Fibroblast of lung (primary cell): ENCODE measurements at places on chromosomes 3 and 15.

DNA sequence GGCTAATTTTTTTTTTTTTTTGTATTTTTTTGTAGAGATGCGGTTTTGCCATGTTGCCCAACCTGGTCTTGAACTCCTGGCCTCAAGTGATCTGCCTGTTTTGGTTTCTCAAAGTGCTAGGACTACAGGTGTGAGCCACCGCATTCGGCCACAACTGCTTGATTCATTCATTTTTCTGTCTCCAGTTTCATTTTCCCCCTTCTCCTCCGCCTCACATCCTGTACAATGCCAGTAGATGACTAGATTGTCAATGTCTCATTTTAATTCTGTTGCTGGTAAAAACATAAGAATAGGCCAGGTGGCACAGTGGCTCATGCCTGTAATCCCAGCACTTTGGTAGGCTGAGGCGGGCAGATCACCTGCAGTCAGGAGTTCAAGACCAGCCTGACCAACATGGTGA, 12.0 kb upstream of the ZNF592 start:
- no peak for DNase-seq

DNA sequence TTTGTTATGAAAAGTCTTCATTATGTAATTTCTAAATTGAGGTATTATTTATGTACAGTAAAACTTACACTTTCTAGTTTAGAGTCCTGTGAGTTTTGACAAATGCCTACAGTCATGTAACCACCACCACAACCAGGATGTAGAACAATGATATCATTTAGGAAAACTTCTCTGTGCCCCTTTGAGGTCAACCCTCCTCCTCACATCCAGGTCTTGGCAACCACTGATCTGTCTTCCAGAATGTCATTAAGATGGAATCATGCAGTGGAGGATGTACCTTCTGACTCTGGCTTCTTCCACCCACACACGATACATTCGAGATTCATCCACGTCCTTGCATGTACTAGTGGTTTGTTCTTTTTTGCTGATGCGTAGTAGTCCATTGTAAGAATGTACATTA, 23.2 kb downstream of the MINAR1 start:
- no peak for DNase-seq

DNA sequence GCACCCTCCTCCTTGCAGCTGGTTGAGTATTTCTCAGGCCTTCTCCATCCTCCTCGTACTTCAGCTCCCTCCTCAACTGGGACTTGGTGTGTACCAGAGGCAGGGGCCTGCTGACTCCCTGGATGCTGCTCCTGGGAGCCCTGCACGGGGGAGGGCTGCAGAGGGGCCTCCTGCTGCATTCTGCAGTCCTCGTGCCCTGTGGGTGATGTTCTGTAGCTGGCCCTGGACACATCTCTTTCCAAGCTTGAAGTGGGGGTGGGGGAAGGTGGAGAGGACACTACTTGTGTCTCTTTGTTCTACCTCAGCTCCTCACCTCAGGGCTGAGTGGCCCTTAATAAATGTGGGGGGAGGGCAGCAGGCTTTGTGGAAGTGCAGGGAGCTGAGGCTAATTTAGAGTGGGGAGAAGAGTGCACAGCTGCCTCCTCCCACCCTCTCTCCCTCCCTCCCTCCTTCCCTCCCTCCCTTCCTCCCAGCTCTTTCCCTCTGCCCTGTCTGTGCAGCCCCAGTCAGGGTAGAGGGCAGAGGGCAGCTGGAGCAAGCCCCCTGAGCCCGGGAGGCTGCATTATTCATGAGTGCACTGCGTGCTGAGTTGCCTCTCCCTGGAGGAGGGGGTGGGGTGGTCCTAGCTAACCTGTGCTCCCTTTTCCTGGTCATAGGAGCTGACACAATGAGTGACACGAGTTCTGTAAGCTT, 3.7 kb upstream of the GRM2 start:
- DNase-seq = no peak

DNA sequence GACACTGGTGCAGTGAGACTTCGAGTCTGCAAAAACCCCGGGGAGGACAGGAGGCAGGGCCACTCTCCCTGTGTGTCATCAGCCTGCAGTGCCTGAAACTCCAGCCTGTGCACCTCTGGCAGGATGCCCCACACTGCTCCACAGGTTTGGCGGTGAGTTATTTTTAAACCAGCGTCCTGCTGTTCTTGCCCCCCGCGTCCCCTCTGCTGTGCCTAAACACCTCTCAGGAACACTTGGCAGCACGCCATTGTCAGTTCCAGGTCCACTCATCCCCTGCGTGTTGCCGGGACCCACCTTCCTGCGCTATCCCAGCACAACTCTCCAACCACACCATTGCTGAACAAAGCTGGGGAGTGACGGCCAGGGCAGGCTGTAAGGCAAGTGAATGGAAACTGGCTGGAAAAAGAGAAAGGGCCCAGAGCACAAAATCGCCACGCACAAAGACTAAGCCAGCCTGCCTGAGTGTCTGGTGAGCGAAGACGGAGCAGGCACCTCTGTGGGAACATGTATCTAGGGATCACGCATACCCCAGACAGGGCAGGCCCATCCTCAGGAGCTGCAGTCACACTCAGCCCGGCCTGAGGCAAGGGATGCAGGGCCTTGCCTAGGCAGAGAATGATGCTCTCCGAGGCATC, 3.1 kb upstream of the PLA2G4F start:
- DNase-seq = no peak

GRCh38 chr15:73174171-73174570, 121.9 kb downstream of the NEO1 start:
- no peak for DNase-seq

GRCh38 chr3:136464502-136464901, 214.4 kb downstream of the PCCB start:
- peak; percentile 43 for DNase-seq

DNA sequence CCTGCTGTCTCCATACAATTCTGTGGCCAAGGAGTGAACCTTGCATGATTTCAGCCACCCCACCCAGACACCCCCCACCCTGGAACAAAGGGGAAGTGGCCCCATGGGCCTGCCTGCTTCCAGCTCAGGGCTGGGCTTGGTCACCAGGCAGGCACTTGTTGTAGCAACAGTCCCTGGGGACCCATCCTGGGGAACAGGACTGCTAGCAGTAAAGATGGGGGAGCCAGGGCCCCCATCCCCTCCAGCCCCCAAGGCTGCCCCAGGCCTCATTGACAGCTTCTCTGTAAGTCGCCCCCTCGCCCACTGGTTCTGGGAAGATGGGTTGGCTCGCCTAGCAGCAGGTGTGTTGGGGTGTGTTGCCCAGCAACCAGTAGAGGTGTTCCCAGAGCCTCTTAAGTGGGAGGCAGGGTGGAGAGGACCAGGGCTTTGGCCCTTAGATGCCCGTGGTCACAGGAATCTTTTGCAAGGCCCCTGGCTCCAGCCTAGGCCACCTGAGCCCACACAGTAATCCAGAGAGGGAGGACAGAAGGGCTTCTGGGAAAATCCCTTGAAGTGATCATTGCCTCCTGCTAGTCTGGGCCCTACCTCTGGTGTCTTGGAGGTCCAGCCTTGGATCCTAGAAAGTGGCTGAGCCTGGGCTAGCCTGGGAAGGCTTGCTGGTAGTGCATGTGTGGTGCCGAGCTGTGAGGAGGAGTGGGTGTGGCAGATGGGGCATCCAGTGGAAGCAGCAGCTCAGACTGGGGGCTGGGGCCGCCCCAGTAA, 48.9 kb downstream of the CYP11A1 start:
- DNase-seq = no peak
